ENCODE measurements at places on chromosomes 4 and X.

GRCh38 chrX:40571600-40571999 lies 9.2 kb upstream of the ATP6AP2 start:
- DNase-seq, result no peak

- DNase-seq, result peak; percentile 65
These were observed 10.3 kb downstream of the ATP5ME start for GRCh38 chr4:663438-664428.

DNA sequence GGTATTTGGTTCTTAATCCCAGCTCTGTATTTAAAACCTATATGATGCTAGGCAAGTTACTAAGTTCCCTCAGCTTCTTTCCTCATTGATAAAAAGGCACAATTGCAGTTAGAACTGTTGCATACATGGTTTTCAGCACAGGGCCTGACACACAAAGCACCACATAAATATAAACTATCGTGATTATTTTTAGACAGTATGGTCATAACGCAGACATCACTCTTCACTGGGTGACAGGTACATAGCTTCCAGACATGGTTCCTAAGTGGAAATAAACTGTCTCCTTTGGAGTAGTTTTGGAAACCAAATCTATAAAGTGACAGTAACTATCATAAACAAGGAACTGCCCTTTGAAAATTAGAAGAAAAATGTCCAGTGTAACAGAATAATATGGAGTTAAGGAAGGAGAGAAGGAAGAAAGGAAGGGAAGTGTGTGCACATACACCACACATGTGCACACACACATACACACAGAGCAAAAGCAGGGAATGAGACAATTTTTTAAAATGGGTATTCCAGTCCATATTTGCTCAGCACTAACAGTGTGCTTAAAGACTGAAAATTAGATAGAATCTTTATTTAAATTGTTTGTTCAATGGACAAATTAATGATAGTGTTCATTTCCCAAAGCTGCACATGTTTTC lies 12.5 kb upstream of the G3BP2 start:
- no peak for DNase-seq

- DNase-seq, result no peak
These were observed 1115.5 kb downstream of the NLGN4X start for GRCh38 chrX:5113128-5113527.

DNA sequence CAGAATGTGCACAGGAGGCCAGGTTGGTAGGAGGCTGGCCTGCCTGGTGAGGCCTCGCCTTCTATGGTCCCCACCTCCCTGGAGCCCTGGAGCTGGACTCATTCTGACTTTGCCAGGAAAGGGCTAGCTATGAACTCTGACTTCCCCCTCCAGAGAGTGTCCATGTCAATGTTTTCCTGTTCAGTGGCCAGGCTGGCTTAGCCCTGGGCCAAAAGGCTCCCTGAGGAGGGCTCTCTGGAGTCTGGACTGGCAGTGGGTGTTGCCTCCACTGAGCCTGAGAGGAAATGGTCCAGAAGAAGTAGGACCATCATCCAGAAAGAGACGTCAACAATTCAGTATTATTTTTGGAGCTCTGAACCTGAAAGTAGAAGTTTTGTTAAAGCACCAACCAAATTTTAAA lies 178.7 kb downstream of the CHIC2 start:
- DNase-seq, result no peak

GRCh38 chr4:8843597-8843996 lies 28.0 kb downstream of the HMX1 start:
- no peak for DNase-seq

- no peak for DNase-seq
These were observed 91.5 kb downstream of the ELOVL6 start for GRCh38 chr4:110106931-110107296.

DNA sequence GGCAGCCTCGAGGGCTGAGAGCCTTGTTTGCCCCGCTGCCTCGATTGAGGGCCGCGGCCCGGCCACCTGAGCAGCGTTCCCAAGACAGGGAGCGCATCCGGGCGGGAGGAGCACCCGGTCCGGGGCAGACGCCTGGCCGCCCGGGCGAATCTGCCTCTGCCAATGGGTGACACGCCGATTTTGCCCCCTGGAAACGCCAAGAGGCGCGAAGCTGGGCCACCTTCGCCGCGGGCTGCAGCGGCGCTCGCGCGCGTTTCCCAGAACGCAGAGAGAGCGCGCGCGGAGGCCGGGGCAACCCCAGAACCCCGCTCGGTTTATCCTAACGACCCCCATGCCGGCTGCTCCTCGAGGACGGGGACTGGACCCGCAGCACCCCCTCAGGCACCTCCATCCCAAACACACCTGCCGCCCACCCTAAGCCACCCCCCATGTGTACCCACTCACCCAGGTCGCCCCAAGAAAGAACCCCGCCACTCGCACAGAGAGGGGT lies 575 bp downstream of the MAP7D2 start:
- DNase-seq, result no peak

DNA sequence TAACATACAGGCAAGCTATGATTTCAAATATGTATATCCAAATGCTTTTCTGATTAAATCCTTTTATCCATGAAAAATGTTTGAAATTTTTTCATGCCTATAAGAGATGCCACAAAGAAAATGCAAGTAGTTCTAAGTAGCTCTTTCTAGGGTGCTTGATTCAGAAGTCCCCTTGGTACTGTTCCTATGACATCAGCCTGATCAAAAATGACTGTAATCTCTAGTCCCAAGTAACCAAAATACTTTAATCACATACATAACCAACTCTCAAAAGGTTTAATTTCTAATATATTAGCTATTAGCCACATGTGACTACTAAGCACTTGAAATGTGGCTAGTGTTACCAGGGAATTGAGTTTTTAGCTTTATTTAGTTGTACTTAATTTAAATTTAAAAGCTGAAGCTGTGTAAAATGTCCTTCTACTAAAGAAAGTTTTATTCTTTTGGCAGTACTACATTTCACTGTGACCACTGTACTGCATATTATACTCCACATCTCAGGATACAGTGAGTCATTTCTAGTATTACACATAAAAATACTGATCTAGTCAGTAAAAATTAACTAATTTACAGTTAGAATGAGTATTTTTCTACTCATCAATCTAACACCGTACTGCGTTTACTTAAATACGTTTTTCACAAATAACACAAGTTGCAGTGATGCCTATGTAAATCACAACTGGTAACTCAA lies 33.9 kb downstream of the FBXW7 start:
- no peak for DNase-seq

DNA sequence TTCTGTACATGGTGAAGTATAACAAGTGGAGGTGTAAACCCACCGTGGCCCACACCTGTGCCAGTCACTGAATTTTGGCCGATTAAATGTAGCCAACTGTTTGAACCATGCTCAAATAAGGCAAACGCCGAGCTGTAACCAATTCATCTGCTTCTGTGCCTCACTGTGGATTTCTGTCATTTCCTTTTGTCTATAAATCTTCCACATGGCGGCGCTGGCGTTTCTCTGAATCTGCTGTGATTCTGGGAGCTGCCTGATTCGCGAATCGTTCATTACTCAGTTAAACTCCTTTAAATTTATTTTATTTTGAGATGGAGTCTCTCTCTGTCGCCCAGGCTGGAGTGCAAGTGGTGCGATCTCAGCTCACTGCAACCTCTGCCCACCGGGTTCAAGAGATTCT lies 19.2 kb downstream of the SUPT20HL2 start:
- DNase-seq, result no peak

- DNase-seq, result no peak
These were observed 69.4 kb downstream of the NSG1 start for GRCh38 chr4:4456351-4456750.

DNA sequence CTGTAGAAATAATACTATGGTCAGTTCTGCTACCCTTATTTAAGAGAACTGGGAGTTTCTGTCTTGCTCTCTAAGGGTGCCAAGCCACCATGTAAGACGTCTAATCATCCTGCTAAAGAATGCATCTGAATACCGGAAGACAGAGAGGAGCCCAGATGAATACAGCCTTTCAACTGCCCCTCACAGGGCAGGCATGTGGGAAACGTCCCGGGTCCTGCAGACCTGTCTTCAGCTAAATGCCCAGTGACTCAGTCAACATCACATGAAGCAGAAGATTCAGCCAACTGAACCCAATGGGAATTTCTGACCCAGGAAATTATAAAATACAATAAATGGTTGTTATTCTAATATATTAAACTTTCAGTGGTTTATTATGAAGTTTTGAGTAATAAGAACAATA lies 2141.0 kb upstream of the AGA start:
- no peak for DNase-seq

DNA sequence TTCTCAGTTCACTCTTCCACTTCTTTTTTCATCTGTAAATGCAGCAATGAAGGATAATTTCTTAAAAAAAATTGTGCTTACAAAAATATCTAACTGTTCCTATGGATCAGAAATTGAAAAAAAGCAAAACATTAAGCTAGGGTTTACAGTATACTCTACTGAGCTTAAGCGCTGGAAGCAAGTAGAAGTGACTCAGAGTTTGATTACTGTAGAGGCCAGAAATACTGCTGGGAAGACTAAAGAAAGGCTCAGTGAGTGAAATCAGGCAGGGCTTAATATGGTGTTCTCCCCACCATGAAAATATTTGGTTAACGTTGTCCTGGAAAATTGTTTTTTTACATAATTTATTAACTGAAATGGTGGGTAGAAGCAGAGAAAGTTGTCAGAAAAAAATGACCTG lies 1061.8 kb upstream of the GRIA3 start:
- no peak for DNase-seq

DNA sequence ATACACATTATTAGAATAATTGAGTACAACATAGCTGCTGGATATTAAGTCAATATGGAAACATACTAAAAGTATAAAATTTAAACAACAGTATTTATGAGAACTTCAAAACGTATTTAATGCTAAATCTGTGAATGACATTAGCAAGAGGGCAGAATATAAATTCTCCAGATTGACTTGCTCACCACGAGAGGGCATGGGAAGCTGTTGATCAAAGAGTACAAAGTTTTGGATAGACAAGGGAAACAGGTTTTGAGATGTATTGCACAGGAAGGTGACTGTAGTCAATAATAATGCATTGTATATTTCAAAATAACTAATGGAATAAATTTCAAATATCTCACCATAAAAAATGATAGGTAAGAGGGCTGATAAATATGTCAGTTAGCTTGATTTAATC lies 768.2 kb downstream of the CENPC start:
- DNase-seq, result no peak

- DNase-seq, result no peak
These were observed 27.8 kb upstream of the RNF128 start for GRCh38 chrX:106698693-106699092.

DNA sequence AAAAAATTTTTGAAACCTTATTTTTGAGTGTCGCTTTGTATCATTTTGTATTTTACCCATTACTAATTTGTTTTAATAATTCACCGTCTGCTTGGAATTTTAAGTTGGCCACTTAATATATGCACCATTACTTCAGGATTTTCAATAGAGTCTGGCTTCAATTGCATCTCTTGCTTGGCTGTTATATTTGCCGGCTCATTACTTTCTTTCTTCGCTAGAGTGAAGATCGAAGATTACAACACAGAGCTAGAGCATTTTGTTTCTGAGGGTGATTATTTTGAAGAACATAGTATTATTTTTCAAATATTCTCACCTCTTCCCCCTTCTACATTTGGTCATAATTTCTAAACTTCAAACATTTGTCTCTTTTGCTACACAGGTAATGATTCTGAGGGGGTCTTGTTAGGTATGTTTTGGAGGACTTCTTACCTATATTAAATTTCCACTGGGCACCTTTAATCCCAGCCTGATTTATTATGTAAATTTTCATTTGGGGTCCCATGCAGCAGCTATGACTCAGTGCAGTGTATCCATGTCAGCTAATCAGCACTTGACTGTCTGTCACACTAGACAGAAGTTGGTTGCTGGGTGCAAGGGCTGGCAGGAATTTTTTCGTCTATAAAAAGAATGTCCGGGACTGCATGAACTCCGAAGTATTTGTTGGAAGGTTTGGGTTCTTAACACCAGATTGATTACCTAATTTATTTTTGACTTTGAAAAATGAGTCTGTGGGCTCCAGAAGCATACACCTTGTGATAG lies 18.6 kb downstream of the TBC1D1 start:
- no peak for DNase-seq

DNA sequence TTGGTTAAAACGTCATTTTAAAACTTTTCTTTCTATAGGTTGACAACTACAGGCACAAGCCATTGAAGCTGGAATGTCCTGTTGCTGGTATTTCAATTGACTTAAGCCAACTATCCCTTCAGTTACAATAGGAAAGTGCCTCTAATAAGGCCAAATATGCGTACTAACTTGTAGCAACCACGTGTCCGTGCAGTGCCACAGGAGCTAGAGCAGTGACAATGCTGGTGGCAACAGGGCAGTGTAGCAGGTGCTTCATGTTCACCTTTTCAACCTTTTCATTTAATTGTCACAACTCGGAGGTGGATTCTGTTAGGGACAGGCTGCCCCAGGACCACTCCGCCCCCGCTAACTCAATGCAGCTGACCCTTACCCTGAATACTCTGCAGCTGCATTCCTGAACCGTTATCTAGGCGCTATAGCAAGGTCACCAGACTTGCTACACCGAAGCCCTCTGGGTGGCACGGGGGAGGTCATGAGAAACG lies 37.7 kb downstream of the ERVMER34-1 start:
- DNase-seq, result no peak

DNA sequence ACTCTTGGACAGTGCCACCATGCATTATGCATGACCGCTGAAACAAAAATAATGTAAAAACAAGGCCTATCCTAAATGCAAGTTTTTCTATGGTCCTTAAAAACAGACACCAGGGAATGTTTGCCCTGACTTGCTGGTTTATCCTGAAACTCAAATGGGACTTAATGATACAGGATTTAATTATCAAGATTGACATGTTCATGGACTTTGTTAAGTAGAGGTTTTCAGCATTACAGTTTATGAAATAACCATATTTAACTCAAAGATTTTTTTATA lies 1.3 kb downstream of the NFKB1 start:
- DNase-seq, result no peak

DNA sequence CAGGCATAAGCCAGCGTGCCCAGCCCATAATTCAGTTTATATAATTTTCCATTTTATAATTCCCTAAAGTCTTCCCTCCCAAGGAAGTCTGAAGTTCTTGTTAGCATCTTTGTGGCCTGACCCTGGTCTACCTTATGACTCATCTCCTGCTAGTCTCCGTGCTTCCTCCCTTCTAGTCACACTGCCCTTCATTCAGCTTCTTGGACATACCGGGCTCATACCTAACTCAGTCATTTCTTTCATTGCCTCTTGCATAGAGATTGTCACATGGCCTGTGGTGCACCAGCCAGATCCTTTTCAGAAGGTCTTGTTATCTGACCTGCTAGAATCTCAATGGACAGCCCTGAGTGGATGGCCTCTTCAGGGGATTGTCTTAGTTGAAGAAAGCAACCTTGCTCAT lies 22.8 kb upstream of the MAML3 start:
- no peak for DNase-seq

- DNase-seq, result peak; percentile 46
These were observed 350.3 kb downstream of the PTTG2 start for GRCh38 chr4:38310446-38311043.

DNA sequence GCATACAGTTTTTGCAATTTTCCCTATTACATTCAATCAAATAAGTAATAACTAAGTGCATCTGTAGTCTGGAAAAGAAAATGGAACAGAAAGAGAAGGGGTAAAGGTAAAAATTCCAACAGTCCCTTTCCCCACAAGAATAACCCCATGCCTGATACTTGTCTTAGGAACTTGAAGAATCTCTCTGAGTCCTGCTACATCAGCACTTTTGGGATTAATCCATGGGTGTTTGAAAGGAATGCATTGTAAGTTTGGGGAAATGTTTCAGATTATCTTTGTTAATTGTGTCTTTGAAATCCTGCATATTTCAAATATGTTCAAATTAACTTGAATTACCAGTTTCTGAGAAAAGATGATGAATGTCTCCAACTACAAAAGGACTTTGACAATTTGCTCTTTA lies 667.3 kb upstream of the PRKX start:
- no peak for DNase-seq

- DNase-seq, result no peak
These were observed 218.7 kb upstream of the PPARGC1A start for GRCh38 chr4:24108567-24108966.
